ENCODE measurements at places on chromosomes 12 and 14.

- no peak for DNase-seq
Measured at GRCh38 chr12:95258803-95259202, 41.2 kb downstream of the VEZT start.

DNA sequence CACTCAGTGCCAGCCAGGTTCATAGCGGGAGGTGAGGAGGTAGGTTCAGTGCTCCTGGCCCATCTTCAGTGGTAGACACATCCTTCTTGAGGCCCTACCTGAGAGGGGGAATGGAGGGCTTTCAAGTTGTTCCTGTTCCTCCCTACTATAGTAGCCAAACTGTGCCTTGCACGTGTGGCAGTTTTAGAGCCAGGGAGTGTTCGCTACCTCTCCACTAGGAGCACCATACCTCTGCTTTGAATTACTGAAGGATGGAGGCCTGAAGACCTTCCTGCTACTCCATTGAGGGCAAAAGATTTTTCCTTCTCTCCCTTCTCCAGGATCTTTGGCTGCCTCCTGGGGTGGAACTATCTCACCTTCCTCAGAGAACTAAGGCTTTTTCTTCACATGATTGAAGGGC lies 5.9 kb upstream of the ALG10 start:
- DNase-seq = no peak

DNA sequence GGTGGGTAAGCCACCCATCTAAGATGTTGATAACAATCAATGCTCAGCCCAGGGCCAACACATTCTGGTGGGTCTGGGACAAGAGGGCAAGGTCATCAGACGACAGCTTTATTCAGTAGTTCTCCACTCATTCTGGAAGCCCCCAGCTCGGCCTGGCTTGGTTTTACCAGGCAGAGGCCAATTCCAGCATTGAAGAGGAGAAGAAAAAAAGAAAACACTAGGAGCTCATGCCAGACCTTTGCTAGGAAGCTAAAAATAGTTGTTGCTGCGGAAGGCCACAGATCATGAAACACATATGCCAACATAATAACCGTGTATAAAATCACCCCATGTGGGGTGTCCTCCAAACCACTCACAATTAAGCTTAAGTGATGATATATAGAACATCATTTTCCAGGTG lies 44.4 kb downstream of the CCDC60 start:
- no peak for DNase-seq

DNA sequence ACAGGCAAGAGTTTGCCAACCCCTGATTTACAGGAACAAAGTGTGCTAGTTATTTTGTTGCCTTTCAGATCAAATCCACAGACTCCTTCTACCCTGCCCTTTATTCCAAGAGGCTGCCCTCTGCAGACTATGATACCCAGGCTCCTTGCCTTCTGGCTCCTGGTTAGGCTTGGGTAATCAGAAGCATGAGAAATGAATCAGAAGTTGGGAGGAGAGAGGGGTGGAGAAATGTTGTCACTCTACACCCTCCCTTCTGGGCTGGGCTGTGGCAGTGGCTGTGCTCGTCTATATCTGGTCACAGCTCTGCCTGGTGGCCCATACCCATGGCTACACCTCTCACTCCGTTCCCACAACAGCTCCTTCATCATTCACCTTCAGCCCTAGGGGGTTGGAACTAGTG lies 204.6 kb upstream of the PLXNC1 start:
- no peak for DNase-seq

DNA sequence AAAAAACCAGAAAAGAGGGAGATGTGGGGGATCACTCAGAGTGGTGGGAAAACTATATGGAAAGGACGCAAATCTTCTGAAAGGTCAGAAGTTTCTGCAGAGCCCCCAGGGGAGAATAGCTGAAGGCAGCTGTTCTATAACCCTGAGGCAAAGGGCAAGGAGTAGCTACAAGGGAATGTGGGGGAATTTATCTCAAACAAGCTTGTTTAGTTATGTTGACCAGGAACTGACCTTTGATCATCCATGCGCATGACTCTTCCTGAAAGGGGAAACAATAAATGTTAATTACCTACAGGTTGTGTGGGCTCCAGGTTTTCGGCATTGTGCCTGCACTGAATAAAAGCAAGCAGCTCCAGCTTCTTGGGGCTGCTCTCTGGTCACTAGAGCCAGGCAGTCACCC lies 968.5 kb downstream of the AACS start:
- no peak for DNase-seq

DNA sequence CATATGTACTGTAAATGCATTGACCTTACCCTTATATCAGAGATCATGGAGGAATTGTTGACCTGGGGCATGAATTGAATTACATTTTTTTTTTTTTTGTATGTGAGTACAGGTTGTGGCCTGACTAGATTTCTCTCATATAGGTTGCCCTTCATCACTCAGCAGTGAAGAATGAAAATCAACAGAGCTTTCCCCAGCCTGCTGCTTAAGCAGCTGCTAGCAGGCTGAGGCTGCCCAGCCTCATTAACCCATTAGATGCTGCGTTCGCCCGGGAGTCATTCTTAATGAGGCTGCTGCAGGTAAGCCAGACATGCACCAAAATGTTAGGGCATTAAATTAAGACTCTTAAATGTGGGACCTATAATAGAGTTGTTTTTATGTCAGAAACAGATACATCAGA lies 236.0 kb downstream of the ETNK1 start:
- DNase-seq = no peak

- DNase-seq = no peak
Measured at GRCh38 chr12:75814851-75815754, 216.5 kb downstream of the PHLDA1 start.

- DNase-seq = peak; percentile 14
Measured at GRCh38 chr14:50452979-50453705, 56.5 kb upstream of the CDKL1 start.

DNA sequence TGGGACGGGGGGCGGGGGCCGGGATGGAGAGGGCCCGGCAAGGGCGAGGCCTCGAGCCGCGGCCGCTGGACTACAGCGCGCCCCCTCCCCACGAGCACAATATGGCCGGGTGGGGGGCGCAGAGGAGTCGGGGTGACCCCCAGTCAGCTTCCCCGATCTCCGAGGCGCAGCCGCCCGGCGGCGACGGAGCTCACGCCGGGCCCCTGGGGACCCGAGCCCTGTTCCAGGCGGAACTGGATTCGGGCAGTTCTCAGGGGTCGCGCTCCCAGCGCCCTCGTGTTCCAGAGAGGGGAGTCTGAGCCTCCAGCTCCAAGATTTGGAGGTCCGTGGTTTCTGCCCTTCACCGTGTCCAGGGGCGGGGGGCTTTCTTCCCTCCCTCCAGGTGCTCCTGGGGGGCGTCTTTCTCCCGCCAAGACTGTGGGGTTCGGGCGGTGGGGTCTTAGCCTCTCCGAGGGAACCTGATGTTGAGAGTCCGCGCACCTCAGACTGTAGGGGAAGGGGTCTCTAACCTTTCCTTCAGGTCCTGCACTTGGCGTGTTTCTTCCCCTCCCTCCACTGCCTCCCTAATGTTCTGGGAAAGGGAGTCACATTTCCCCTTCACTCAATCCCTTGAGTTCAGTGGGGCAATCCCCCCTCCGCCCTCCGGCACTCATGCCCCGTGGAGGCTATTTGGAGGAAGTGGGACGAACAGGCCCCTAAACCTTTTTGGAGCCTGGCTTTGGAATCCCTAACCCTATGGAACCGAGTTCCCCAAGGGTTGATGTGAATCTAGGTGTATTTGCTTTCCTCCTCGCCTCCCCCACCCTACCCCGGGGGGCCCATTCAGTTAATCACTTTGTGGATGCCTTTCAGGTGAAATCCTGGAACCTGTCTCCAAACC lies 584 bp downstream of the ACVR1B start:
- peak; percentile 55 for DNase-seq

DNA sequence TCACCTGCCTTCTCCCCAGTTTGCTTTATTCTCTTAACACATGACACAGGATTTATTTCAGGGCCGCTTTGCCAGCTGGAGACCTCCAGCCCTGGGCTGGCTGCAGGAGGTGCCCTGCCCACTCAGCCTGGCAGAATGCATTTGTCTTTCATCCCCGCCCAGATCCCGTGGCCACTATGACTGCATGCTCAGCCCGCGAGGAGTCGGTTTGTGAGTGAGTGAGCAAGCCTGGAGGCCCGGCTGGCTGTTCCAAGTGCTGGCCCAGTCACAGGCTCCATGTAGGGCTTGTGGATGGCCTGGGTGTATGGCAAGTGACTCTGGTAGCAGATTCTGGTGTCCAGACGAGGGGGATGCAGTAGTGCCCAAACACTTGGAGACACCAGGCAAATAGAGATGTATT lies 2.1 kb downstream of the TDP1 start:
- no peak for DNase-seq

- no peak for DNase-seq
Measured at GRCh38 chr12:107973950-107974349, 155.1 kb upstream of the WSCD2 start.

DNA sequence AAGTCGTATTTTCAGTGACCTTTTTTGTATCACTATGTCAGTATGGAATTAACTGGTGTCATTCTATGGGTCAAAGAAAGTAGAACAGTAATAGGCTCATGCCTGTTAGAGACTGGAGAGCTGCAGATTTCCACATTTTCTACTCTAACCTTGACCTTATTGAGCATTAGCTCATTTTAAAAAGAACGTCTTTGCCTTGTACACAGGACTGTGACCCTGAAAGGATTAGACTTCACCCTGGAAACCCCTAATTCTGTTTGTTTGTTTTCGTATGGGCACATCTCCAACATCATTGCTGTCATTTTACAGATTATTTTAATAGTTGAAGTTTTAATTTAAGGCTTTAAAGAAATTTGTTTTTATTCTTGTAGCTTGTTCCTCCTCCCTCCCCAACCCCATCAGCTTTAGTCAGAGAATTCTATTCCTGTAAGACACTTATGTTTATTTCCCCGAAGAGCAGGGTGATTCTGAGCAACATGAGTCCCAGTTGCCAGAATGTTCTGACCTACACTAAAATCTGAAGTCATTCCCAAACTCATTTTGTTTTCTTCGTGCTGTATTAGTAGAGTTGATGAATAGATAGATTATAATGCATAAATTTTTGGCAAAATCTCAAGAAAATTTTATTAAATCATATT lies 451.3 kb downstream of the FOXG1 start:
- DNase-seq = no peak

GRCh38 chr12:57367121-57367520 lies 63.7 kb downstream of the R3HDM2 start:
- no peak for DNase-seq

- peak; percentile 79 for DNase-seq
Measured at GRCh38 chr12:13005649-13006048, 5.6 kb upstream of the HEBP1 start.

- peak; percentile 75 for DNase-seq
Measured at GRCh38 chr12:52232674-52233461, at the start of gene KRT7. Gene KRT7, plus strand, starts transcription at chr12:52233243. Its CDS starts 54 bp downstream, at chr12:52233297.

GRCh38 chr12:66803930-66804329 lies 125.1 kb upstream of the GRIP1 start:
- DNase-seq = no peak

- DNase-seq = no peak
Measured at GRCh38 chr14:74609721-74610120, 2.3 kb downstream of the LTBP2 start.

DNA sequence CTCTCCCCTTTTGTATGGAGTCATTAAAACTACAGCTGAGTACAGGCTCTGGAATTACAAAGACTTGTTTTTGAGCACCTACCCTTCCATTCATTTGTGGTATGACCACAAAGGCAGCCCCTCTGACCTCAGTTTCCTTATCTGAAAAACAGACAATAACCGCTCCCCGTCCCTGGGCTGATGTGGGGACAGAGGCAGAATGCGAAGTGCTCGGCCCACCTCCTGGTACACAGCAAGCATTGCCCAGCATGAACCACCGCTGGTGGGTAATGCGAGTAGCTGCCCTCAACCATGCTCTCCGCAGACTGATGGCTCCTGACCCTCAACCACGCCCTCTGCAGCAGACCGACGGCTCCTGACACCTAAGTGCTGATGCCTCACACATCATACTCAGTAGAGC lies 22.4 kb downstream of the P2RX2 start:
- no peak for DNase-seq

- no peak for DNase-seq
Measured at GRCh38 chr12:48022676-48023385, 18.6 kb upstream of the COL2A1 start.

DNA sequence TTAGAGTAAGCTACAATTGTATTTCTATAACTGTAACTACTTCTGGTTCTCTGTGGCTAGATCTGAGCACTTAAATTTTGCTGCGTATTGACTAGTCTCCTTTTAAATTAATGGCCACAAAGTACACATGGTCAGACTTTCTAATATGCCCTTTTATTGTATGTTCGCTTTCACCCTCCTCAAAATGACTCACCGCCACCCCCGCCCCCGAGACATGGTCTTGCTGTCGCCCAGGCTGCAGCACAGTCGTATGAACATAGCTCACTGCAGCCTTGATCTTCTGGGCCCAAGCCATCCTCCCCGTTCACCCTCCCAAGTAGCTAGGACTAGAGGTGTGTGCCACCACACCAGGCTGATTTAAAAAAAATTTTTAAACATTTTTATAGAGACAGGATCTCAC lies 11.8 kb downstream of the MTERF2 start:
- no peak for DNase-seq

GRCh38 chr12:113314121-113314529 lies 20.8 kb downstream of the SLC8B1 start:
- no peak for DNase-seq

DNA sequence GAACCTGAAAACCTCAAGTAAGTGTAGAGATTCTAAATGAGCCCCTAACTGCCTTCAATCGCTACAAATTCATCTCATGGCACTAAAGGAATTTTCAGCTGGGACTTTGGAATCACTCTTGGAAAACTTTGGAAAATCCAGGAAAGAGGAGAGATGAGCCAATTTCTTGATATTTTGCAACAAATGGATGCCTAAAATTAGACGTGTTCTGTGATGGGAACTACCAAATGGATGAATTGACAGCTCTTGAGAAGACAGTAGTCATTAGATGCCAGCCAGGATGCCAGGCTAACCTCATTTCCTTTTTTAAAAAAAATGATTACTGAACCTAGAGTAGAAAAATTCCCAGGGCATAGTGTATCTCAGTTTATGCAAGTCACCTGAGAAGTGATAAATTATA lies 78.3 kb downstream of the NPAS3 start:
- DNase-seq = no peak

DNA sequence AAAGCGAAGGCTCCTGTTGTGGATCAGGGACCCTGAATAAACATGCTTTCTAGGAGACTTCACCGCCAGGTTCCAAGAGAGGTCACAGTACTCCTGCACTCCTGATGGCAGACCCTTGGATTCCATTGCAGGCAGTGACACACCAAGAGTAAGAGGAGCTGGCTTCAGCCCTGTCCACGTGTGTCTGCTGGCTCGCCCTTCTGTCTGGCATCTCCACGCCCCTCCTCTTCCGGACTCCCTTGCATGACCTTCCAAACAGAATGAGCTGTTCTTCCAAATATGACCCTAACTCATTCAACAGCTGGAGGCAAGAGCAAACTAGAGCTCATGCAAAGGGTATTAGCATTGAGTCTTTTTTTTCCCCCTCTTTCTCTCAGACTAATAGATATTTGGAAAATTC lies 233.0 kb upstream of the PLEKHG7 start:
- no peak for DNase-seq
